Foreskin fibroblast (primary cell): ENCODE measurements at places on chromosomes 4 and X.

DNA sequence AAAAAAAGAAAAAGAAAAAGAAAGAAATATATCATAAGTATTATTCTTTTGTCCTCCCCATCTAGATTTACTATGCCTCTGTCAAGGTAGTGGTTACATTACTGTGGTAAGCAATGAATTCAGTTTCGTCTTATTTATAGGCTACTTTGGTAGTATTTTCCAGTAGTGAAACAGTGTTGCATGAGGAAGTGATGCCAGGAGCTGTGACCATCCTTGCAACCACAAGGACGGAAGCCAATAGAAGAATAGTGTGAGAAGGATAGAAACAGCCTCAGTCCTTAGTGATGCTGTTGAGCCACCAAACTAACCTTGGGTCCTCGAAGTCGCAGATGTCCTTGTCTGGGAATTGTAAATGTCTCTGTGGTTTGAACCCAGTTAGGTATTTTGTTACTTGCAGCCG, 328.5 kb downstream of the PPP3CA start:
- no peak for DNase-seq

DNA sequence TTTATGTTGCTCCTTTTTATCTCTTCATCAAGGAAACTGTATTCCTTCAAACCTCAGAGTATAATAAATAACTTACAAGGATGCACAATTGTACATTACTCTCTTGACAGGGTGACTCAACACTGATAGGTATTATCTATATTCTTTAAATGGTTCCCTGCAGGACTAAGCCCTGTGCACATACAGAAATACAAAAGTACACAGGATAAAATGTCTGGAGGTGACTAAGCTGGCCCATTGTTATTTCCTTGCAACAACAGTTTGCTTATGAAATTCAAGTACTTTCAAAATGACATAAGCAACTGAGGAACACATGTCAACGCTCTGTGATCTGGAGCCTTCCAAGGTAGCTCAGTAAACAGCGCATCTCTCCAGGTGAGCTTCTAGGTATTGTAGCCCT, 83.8 kb upstream of the RPL34 start:
- no peak for DNase-seq

DNA sequence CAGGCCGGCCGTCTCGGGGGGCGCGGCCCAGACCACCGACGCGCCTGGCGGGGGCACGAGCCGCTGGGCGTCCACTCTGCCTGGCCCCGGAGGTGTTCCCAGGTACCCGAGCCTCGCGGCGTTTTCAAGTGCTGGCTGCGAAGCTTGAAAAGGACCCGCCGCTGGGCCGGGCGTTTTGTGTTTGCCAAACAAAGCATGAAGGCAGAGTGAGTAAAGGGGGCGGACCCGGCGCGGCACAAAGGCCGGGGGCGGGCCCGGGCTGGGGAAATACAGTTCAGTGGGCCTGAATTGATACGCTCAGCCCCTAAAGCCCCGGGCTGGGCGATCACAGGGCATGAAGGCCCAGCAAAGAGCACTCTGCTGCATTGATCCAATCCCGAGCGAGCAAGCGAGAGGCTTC, 65.4 kb downstream of the SOX3 start:
- no peak for DNase-seq

GRCh38 chr4:56187688-56188087, 199.6 kb downstream of the AASDH start:
- no peak for DNase-seq

GRCh38 chrX:10041383-10041782, 74.2 kb downstream of the CLDN34 start:
- DNase-seq, result no peak

DNA sequence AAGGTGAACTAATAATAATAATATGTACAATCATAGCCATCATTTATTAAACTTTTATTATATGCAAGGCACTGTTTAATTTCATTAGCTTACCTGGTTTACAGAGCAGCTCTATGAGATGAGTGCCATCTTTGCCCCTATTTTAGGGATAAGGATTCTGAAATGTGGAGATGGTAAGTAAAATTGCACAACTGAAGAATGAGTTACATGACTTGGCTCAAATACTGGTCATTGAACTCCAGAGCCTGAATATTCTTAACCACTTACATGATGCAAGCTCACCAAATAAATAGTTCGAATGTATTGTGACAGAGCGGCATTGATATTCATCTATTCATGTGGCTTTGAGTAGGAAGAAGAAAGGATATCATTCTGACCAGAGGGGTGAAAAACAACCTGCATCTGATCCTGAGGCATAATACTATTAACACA, 11.7 kb downstream of the ALB start:
- no peak for DNase-seq

GRCh38 chr4:117817301-117817700, 217.0 kb upstream of the NDST3 start:
- DNase-seq, result no peak

DNA sequence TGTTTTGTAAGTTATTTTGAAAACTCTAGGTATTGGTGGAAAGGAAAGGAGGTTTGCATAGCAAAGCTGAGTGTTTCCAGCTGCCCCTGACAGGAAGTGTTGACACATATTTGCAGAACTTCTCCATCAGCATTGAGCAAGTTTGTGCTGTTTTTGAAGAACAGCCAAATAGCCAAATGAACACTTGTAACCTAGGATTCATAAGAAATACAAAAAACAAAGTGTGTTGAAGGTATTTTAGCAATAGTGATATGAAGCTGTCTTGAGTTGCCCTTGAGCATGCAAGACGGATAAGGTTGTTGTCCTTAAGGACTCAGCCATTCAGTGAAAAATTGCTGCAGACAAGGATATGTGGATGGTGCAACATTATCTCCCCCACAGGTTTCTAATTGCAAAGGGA, 68.3 kb upstream of the PGM2 start:
- DNase-seq, result peak; percentile 45

- DNase-seq, result peak; percentile 24
Measured at GRCh38 chrX:78712336-78712735, 35.2 kb upstream of the LPAR4 start.

GRCh38 chrX:41250867-41251266, 83.1 kb upstream of the DDX3X start:
- no peak for DNase-seq
